ENCODE measurements at places on chromosomes 1 and 21.

DNA sequence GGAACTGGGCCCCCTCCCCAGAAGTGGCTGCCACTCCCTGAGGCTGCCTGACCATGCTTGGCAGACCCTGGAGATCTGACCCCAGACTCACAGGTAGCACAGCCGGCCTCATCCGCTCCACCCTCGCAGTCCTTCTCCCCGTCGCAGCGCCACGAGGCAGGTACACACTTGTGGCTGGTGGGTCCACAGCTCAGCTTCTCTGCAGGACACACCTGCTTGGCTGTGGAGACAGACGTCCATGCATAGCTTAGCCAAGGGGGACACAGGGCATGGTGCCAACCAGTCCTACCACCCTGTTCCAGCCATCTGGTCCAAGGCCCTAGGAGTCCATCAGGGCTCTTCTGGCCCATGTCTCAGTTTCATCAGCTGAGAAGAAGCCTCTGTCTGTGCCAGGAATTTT is 42.2 kb upstream of the MAGOH start:
- no peak for DNase-seq

- DNase-seq, result no peak
Measured at GRCh38 chr1:65378247-65378946, 42.1 kb upstream of the LEPR start.

DNA sequence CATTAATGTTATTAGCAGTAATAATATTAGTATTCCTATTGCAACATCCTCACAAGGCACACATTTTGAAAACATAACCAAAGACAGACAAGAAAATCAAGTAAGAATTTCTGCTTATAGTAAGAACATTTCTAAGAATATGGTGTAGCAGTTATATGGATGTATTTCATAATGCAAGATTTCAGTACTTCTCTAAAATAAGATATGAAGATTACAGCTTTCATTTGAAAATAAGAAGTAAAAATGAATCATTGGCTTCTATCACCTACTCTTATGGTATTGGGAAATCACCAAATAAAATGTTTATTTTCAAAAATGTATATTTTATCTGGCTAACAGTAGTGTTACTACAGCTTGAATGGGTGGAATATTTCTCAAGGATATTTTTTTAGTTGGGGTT is 103.8 kb upstream of the USP25 start:
- DNase-seq, result no peak

GRCh38 chr21:14306126-14306907 is 76.6 kb downstream of the HSPA13 start:
- DNase-seq, result peak; percentile 31

DNA sequence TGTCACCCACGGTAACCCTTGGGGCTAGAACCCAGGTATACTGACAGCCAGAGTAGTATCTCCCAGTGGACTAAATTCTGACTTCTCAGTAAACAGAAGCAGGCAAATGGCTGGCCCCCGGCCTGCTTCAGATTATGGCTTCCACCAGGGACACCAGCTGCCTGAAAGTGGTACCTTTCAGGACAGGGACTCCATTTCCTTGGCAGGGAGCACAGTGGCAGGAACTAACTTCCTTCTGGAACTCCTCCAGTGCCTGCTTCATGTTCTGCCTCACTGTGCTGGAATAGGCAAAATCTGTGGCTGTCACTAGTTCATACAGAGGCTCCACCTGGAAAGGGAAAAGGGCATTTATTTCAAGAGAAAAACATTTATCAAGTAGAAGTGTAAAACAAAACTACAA is 32.7 kb downstream of the C8B start:
- DNase-seq, result no peak

GRCh38 chr1:37098237-37098636 is 63.9 kb upstream of the GRIK3 start:
- DNase-seq, result peak; percentile 50

DNA sequence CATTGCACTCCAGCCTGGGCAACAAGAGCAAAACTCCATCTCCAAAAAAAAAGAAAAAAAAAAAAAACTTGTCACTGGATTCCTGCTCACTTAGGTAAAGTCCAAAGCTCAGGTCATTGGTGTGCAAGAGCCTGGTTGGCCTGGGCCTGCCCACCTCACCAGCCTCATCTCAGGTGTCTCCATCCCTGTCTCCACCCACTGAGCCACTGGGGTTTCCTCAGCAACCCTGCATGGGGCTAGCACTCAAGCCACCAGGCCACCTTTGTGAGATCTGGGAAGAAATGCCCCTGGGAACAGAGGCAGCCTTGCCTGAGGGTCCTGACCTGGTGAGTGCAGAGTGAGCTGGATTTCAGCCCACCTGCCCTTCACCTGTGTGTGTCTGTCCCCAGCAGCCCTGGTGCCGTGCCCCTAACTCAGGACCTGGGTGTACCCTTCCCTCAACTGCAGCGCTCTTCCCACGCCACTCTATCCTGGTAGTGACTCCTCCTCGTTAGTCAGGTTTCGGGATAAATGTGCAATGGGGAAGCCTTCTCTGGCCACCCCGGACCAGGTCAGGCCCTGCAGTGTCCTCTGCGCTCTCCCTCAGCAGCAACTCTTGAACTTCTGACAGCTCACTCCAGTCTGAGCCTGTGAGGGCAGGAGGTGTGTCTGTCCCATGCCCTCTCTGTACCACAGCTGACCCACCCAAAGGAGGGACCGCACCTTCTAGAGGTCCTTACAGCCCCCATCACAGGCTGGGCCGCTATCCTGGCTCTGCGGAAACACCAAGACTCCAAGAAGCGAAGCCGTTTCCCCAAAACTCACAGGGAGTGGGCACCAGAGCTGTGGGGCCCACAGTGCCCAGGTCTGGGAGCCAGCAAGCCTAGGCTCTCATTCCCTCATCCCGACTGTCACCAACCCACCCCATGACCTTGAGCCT is 3.3 kb downstream of the PDZK1IP1 start:
- no peak for DNase-seq

DNA sequence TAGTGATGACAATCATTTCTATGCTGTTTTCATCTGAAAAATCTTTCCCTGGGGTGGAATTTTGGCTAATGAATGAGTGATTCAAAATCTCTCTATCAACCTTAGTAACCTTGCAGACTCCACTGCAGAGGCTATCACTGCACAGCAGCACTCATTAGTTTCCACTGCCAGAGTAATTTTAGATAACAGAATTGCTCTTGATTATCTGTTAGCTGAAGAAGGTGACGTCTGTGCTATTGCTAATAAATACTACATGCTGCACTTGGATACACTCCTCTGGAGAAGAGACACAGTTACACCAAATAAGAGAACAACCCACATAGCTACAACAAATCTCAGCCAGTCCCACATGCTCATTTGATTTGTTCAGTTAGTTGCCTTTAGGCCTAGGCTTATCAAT is 1348.4 kb downstream of the NCAM2 start:
- DNase-seq, result no peak

DNA sequence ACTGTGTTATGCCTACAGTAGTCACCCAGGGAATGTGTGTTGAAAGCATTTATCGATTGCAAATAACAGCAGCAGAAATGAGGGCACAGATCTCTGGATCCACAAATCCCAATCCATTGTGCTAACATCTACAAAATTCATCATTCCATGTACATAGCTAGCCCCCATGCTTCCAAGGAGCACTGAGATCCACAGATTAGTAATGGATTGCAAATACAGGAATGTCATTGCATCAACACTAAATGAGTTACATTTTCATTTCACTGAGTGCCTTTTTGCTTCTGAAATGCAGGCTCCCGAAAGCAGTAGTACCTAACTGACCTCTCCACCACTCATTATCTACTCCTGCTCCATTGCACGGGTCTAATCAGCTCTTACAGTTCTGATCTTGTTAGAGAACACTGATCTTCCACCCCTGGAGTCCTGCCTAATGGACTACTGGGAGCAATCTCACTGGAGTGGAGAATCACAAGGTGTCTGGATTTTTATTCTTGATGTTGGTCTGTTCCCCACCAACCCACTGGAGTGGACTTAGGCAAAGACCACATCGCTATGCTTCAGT is 30.5 kb downstream of the ASTN1 start:
- peak; percentile 13 for DNase-seq
